ENCODE measurements at places on chromosomes 11 and 22. TPM values are rescaled to one million over a fixed set of nuclear protein-coding genes. Genes with fewer than 3 reads are reported as not detected.
A peak's percentile ranks its signal among the peaks of the same experiment; 100 is the strongest.

GRCh38 chr22:32539631-32540421, 65.2 kb downstream of the FBXO7 start:
- peak; percentile 40 for DNase-seq

DNA sequence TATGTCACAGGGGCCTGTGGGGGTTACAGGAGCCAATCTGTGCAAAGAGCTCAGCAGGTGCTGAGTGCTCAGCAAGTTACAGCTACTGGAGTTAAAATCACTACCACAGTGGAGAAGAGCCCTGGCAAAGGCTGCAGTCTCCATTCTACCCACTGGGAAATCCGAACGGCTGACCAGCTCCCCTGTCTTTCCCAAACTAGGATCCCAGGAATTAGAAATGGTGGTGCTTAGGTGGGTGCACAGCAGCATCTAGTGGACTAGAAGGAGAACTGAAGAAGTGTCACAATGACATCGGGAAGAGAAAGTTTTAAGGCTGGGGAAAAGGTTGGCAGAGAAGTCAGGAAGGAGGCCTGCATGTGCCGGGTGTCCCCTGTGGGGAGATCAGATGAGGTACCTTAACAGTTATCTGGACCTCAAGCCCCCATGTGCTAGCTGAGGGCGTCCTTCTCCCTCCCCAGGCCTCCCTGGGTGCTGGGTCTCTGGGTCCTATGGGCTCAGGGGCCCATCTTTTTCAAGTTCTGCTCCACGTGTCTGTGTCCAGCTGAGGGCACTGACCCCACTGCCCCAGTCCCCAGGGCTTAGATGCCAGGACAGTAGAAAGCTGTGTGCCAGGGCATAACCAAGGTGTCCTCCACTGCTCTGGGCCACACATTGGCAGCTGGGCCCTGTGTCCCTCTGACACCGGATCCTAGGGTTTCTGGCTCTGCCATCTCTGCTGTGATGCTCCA, 1.9 kb downstream of the PIWIL3 start:
- DNase-seq, result peak; percentile 40

DNA sequence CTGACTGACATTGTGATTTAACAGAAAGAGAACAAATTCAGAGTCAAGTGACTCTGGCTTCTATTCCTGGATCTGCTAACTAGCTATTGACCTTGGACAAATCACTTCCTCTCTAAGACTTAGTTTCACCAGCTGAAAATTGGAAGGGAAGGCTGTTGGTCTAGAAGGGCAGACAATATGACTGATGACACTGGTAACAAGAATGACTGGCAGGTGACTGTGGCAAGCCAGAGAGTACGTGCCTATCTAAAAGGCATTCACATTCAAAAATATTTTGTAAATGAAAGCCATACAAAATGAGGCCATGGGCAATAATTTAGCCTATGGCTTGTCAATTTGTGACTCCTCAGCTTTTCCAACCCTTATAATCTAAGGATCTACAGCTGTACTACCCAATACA, 23.5 kb downstream of the SERGEF start:
- no peak for DNase-seq

DNA sequence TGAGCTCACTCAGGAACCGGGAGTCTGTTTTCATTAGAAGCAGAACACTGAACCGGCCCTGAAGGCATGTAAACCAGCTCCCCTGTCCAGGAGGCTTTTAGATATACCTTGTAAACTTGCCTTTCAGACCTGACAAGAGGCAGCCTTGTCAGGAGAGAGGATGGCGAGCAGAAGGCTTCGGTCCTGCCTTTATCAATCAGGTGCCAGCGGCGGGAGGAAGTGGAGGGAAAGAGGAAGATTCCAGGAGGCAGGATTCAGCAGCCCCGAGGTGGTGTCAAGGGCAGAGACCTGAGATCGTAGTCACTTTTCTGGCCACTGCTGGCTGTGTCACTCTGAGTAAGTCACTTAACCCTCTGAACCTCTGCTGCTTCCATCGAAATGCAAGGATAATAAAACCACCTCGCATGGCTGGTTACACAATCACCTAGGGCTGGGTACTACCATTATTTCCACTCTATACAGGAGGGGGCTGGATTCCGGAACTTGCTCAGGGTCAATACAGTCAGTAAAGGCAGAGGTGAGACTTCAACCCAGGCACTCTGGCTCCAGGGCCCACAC, 181.0 kb downstream of the CHST1 start:
- DNase-seq, result no peak

- DNase-seq, result peak; percentile 58
These were observed 36.0 kb downstream of the PRCP start for GRCh38 chr11:82864268-82864667.

GRCh38 chr11:130213143-130213978, 53.8 kb downstream of the ST14 start:
- peak; percentile 59 for DNase-seq

The PKNOX2 gene
- 6.5 TPM for polyA plus RNA-seq

The FAM227A gene
- polyA plus RNA-seq, result 1.1 TPM

The ESAM gene
- 139 TPM for polyA plus RNA-seq

The HBE1 gene
- polyA plus RNA-seq, result not detected

The RBMXL2 gene
- not detected for polyA plus RNA-seq

The GGT5 gene
- polyA plus RNA-seq, result 50.7 TPM

The SYT9 gene
- 0.01 TPM for polyA plus RNA-seq

The SCGB2A2 gene
- polyA plus RNA-seq, result not detected
